ENCODE measurements at places on chromosomes 6 and 20.

DNA sequence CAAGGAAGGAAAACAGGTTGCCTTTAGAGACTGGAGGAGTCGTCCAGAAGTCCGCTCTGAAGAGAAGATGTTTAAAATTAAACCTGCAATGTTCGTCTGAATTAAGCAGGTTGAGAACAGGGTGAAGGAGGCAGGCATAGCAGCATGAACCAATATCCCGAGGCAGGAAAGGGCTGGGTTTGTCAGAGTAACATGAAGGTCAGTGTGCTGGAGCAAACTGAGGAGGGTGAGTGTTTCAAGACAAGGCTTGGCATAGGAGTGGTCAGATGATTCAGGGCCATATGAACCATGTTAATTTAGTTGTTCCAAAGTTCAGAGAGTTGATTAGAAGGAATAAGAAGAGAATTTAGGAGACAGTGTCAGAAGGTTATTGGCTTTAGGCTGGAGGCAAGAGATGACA lies 93.3 kb downstream of the UTRN start:
- DNase-seq, result no peak

GRCh38 chr6:160071805-160072690 lies 49.6 kb upstream of the SLC22A1 start:
- no peak for DNase-seq

DNA sequence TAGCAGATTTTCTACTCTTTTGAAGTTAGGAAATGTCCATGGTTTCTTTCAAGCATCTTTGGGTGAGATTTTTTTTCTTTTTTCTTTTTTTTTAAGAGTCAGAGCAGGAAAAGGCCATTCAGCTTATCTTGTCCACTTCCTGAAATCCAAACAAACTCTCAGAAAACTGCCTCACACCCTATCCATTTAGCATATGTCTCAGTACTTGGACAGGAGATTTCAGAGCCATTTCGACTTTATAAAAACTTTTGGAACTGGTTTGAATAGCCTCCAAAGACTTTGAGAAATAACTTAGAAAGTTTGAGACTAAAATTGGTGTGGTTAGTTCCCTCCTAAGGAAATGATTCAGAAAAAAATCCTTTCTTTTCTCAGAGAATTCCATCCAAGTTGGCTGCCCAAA lies 125.1 kb downstream of the MYLK4 start:
- DNase-seq, result no peak

DNA sequence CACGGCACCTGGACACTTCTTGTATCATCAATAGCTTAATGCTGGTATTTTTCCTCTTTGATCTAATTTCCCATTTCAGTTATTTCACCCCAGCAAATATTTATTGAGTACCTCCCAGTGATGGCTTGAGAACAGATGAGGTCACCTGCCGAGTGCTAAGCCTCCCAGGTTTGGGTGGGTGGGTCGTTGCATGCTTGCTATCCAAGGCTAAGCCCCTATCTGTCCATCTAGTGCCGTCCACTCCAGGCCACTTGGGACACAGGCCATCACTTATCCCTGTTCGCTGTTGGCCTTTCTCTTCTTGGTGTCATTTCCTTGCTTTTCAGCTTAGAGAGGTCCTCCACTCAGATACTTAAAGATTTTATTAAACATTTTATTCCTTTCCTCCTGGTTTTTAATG lies 10.8 kb upstream of the NNAT start:
- no peak for DNase-seq

GRCh38 chr6:39882531-39882899 lies 51.7 kb downstream of the MOCS1 start:
- DNase-seq, result no peak

GRCh38 chr6:28738396-28738765 lies 185.4 kb downstream of the TRIM27 start:
- no peak for DNase-seq
